ENCODE measurements at places on chromosomes 1 and 21.

- DNase-seq, result no peak
Observed at GRCh38 chr21:32494934-32495709, 82.6 kb downstream of the EVA1C start.

- no peak for DNase-seq
Observed at GRCh38 chr1:224637936-224638335, 21.8 kb downstream of the CNIH3 start.

DNA sequence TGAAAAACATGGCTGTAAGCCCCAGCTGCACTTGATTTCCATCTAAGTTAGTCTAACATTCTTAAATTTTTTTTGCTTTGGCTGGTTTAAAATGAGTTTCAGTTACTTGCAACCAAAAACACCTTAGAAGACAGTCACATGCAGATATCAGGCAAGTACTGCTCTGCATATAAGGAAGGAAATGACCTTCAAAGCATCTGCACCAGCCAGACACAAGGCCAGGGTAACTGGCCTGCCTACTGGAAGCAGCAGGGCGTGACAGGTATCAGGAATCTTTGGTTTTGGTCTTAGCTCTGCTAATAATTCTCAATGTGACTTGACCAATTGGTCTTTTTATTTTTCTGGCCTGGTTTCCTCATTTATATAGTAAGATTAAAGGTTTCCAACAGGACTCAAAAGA, 33.5 kb downstream of the SCYL3 start:
- DNase-seq, result no peak

GRCh38 chr1:180131510-180131909, 23.2 kb upstream of the QSOX1 start:
- no peak for DNase-seq

DNA sequence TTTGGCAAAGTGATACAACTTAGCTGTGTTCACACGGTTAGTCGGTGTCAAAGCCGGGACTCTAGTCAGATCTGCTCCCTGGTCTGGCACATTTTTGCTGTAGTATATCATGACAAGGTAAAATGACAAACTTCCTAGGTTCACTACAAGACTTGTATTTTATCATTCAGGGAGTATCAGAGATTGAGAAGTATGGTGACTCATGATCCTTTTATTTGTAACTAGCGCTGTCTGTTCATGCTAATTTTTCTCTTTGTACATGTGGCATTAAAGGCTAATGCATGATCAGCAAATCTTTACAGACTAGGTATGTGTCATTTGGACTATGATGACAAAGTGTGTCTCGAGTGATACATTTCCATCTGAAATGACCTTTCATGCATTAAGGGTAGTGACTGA, 326.7 kb downstream of the SIPA1L2 start:
- DNase-seq, result no peak

- no peak for DNase-seq
Observed at GRCh38 chr21:42171091-42172053, 47.6 kb upstream of the ABCG1 start.

DNA sequence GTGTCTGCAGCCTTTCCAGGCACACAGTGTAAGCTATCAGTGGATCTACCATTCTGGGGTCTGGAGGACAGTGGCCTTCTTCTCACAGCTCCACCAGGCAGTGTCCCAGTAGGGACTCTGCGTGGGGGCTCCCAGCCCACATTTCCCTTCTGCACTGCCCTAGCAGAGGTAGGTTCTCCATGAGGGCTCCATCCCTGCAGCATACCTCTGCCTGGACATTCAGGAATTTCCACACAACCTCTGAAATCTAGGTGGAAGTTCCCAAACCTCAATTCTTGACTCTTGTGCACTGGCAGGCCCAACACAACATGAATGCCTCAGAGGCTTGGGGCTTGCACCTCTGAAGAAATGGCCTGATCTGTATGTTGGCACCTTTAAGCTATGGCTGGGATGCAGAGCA, 6.8 kb downstream of the CRYZ start:
- DNase-seq, result no peak

GRCh38 chr1:11629184-11630016, 24.8 kb downstream of the FBXO2 start:
- DNase-seq, result no peak

- no peak for DNase-seq
Observed at GRCh38 chr21:42997053-42997452, 22.7 kb downstream of the PKNOX1 start.

DNA sequence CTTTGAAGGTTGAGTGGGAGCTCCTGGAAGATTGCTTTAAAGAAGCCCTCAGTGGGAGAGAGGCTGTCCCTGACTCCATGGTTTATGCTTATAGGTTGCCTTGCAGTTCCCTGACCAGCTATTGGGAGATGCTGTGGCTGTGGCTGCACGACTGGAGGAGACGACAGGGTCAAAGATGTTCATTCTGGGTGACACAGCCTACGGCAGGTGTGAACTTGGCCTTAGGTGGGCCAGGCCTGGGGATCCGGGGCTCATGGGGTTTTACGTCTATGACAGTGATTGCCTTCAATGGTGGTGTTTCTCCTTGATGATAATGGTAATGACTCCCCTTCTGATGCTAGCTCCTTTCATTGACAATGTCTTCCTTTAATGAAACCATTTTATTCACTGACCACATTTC, 692 bp downstream of the DPH2 start:
- DNase-seq, result no peak

GRCh38 chr1:118649369-118650106, 338.6 kb downstream of the TBX15 start:
- DNase-seq, result no peak

DNA sequence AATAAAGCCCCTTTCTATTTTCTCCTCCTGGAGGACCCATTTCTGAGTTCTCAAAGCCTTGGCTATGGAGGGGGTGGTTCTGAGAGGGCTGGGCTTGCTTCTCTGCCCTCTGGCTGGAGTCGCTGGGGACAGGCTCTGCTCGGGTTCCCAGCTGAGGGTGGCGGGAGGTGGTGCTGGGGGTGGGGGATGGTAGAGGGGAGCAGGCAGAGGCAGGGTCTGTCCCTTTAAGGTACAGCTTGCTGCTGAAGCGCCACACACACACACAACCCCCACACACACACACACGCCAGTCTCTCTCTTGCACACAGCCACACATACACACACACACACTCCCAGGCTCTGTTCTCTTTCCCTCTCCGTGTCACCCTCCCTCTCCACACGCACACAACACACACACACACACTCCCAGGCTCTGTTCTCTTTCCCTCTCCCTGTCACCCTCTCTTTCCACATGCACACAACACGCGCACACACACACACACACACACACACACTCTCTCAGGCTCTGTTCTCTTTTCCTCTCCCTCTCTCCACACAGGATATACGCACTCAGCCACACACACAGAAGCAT, 69.8 kb upstream of the SSBP3 start:
- no peak for DNase-seq

- DNase-seq, result no peak
Observed at GRCh38 chr21:35578831-35579471, 481.4 kb downstream of the SETD4 start.

Measured in activated effector memory CD4-positive, alpha-beta T cell treated with Interleukin-2 at 50 U/mL for 16 hours (primary cell).